ENCODE measurements at places on chromosomes 7 and 10.

GRCh38 chr7:132112106-132112505, 464.2 kb downstream of the PLXNA4 start:
- DNase-seq: no peak

DNA sequence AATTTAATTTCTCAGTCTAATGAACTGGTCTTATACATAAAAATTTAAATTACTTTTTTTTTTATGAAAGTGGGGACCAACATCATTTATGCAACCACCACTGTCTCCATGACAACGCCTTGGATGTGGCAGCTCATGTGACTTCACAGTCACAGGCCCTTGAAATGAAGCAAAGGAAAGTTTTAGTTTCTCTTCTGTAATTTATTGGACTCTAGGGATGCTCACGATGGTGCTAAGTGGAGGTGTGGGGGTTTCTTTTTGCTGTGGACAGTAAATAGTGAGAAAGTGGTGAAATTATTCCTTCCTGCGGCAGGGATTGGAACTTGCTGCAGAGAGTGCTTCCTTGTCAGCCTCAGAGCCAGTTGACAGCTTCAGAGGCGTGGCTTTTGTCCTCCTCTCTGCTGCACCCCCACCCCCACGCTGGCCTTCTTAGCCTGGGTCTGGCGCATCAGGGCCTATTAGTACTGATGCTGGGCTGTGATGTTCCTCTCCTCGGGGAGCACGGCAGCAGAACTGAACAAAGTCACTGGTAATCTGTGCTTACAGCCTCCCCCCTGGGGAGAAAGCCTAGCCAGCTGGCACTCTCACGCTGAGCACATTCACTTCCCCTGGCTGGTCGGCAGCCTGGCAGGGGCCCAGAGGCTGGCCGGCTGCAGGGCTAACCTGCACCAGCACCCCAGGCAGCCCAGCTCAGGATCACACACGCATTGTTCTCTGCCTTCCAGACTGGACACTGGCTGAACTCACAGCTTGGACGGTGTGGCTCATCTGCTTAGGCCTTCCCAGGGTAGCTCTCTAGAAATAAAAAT, 517.5 kb upstream of the GALNT17 start:
- DNase-seq: peak; percentile 82

- no peak for DNase-seq
These were observed 107.2 kb upstream of the RELN start for GRCh38 chr7:104096683-104097082.

DNA sequence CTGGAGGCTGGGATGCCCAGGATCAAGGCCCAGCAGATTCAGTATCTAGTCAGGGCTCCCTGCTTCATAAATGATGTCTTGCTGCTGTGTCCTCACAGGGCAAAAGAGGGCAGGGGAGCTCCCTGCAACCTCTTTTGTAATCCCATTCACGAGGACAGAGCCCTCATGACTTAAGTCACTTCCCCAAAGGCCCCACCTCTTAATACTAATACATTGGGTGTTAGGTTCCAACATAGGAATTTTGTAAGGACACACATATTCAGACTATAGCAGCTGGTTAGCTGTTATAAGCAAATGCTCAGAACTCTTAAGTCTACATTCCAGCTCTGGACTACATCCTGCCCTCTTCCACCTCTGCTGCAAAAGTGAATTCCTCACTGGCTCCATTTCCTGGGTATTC, 63.0 kb downstream of the VOPP1 start:
- DNase-seq: no peak

DNA sequence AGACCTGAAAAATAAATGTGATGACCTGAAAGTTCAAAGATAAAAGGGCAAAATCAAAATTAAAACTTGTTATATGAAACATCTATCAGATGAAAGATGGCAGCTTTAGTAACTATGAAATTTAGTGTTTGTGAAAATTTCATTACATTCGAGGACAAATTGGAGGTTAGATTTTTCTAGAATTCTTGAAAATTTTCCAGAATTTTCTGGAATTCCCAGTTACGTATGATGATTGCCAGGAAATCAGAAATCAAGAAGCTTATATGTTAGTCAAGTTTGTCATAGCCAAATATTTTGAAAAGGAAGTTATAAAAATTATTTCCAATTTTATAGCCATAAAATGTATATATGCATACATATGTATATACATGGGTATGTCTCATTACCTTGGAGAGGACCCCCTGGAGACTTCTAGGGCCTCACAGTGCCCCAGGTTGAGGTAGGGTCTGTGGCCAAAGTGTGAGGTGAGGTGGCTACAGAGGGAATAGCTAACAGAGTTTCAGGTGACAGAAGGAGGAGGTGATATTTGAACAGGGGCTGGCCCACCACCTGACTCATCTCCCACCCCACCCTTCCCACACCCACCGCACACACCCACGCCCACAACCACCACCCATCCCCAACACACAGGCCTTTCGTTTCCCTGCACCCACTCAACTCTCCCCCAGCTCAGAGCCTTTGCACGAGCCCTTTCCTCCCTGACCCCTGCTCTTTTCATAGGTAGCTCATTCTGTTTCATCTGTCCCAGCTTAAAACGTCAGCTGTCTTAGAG, 21.5 kb downstream of the C10orf105 start:
- no peak for DNase-seq

DNA sequence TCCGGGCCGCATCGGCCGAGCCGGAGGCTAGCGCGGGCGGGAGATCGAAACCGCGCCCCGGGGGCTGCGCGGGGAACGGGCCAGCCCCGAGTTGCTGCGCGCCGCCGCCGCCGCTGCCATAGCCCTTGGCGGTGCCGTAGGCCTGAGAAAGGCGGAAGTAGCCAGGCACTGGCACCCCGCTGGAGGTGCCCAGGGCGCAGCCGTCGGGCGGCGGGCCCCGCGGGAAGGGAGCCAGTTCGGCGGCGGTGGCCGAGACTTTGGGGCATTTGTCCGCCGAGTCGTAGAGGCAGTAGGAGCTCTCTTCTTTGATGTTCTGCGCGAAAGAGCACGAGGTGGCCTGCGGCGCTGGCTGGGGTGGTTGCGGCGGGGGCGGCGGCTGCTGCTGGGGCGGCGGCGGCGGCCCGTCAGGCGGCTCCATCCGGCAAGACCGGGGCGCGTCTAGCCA, 587 bp downstream of the HOXA10 start:
- DNase-seq: no peak

- no peak for DNase-seq
These were observed 236.3 kb downstream of the BAMBI start for GRCh38 chr10:28913436-28914237.

DNA sequence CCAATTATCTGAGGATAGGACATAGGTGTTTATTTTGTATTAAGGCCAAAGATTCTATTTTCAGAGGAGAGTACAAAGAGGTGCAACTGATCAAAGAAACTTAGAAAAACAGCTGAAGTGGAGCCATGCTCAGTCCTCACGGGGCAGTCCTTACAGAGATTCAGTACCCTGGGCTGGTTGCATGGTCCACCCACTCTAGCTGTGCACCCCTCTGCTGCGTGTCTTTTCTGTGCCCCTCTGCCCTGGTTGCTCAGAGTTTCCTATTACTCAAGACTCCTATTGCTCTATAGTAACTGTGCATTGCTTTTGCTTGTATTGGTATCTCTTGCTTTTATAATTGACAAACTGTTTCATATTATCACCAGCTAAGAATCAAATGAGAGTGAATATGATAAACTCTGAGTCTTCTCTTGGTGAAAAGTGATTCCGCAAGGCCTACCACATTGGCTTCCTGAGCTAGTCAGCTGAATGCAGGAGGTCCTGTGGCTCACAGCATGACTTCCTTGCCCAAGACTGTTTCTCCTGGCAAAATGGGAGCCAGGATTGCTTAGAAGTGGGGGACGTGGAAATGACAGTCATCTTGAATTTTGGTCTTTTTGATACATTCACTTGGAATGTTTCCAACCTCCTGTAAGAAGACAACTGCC, 137.0 kb downstream of the GLCCI1 start:
- DNase-seq: no peak

DNA sequence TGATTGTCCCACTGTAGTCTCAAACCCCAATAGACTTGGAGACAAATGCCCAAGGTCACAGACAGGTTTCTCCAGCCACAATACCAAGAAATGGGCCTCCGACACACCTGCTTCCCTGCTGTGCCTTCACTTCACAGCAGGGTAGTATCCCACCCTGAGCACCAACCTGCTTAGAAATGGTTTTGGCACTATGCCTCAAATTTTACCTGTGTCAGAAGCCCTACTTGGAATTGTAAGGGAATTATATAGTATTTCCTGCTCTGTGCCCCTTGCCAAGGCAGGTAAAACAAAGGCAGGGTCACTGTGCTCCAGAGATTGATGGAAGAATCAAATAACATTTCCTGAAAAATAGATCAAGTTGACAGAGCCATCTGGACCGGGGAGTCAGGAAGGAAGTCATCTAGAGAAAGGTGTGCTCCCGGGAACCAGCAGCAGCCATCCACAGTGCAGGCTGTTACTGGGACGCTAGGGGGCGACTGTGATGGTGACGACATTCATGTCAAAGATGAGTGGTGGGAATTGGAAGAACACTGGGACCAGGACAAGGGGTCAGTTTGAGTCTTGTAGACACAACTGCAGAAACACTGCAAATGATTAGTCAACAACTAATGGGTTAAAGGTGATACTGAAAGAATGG, 117.8 kb upstream of the AKR1E2 start:
- DNase-seq: no peak

- DNase-seq: no peak
These were observed 11.1 kb downstream of the CAMK1D start for GRCh38 chr10:12360461-12360860.

DNA sequence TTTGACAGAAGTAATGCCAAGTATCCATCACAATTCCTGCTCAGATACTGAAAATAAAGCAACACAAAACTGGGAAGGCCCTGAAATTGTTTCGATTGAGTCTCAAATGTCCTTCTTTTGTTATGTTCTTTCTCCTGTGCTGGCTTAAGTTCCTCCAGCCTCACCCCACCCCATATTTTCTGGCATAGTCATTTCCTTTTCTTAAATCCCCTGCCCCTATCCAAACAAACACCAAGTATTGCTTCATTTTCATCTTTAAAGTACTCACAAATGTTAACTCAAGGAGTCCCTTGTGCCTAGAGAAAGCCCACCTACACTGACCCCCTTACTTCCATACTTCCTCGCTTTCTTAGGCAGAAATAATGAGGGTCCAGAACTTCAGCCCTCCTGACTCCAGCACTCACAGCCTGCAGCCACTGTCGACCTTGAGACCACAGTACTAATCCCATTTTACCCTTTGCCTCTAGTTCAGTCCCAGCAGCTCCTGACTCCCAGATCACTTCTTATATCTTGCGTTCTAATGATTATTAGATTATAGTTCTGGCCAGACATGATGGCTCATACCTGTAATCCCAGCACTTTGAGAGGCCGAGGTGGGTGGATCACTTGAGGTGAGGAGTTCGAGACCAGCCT, 73.2 kb upstream of the ST8SIA6 start:
- DNase-seq: no peak

DNA sequence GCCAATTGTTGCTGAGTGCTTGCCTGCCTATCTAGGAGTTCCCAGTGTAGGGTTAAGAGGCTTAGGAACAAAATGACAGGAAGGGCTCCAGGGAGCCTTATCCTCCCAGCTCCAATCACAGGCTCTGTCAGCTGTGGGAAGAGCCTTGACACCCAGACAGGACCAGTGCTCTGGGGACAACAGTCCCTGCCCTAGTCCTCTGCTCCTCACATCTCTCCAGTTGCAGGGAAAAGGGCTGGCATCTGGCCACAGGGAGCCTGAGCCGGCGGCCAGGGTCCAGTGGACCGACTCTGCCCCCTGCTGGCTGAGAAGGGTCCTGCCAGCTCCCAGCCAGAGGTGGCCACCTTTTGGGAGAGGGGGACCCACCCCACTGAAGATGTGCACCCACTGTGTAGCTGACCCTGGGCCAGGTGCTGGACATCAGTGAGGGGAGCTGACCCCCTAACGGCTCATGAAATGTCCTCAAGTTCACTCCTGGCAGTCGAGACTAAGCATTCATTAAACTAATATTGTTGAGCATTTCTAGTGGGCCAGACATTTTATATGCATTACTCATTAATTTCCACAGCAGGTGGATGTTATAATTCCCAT, 17.6 kb downstream of the DNAJB12 start:
- DNase-seq: peak; percentile 59

GRCh38 chr10:33370434-33370930, 36.0 kb upstream of the NRP1 start:
- no peak for DNase-seq

DNA sequence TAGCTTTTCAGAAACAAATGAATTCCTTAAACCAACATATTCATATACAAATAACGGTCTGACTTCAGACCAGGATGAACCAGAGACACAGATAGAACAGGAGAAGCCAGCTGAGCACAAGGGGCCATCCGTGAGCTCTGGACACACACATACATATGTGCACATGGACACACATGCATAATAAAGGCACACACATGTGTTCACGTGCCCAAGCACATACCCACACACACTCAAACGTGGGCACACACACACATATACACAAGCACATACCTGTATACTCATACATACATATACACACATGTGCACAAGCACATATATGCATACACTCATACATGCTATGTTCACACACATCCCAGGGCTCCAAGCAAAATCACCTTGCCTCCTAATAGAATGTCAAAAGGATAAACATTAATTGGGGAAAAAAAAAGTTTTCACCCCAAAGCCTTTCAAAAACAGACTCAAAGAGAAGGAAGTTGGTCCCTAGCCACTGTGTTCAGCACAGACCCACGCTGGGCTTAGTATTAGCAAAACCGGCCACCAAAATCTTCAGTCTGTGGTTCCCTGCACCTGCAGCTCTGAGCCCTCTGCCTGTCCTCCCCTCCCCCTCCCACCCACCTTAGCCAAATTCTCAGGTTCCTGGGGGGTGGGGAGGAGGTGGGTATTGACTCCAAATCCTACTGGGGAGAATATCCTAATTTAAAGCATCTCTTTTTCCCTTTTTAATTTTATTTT, 100.4 kb upstream of the MACROH2A2 start:
- DNase-seq: no peak

DNA sequence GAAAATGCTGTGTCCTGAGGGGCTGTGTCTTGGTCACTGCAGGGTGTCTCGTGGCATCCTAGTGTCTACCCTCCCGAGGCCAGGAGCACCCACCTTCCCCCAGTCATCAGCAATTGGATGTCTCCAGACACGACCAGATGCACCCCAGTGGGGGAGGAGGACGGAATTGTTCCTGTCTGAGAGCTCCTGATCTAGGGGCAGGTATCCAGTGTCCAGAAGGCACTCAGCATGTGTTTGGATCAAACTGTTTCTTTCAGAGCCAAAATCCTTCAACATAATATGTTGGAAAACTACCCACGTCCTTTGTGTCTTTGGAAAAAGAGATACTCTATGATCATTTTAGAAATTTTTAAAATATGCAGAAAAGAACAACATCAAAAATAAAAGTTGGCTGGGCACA, 16.9 kb downstream of the PRKRIP1 start:
- DNase-seq: no peak

GRCh38 chr10:69057261-69057950, 30.5 kb upstream of the SRGN start:
- DNase-seq: no peak

DNA sequence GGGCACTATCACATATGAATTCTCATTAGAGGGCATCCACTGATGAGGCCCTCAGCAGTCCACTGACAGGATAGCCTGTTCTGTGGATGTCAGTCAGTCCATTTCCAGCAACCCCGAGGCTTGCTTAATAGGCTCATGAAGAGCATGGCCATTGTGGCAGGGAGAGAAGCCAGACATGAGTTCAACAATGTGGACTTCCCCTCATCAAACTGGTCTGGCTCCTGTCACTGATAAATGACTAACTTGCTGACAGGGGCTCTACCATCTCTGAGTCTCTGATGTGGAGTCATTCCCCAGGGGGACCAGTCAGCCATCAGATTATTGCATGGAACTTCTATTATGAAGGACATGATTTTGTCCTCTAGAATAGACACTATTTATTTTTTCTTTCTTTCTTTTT, 19.8 kb upstream of the TRIL start:
- DNase-seq: no peak

All from NCI-H1436 (cell line).